AG04450 (cell line): ENCODE measurements at places on chromosomes 1 and 21.

DNA sequence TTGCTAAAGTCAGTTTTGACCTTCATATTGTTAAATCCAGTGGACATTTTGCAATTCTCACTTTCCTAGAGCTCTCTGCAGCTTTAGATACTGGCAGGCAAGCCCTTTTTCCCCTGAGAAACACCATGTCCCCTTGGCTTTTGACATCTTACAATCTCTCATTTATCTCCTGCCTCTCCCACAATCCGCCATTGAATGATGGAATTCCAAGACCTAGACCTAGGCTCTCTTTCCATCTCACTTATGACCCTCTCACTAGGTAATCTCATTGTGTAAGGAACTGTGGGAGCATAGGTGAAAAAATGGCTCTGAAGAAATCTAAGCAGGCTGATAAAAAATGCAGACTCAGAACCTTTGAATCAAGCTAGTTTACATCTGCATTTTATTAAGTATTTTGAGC is 2.0 kb downstream of the KYAT3 start:
- DNase-seq, result no peak

DNA sequence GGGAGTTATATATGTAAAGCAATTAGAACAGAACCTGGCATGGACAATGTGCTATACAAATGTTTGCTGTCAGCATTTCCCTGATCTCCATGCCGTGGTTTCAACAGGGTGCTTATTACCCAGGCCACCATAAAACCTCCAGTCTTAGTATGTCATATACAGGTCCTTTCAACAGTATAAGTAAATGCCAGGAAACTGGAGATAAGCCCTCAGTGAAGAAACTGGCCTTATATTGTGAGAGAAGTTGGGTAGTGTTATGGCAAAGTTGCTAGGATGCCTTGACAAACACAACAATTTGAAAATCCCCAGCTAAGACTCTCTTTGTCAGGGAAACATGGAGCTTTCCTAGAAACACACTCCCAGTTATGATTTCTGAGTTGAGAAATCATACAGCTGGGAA is 850.2 kb upstream of the ADAMTS5 start:
- no peak for DNase-seq

DNA sequence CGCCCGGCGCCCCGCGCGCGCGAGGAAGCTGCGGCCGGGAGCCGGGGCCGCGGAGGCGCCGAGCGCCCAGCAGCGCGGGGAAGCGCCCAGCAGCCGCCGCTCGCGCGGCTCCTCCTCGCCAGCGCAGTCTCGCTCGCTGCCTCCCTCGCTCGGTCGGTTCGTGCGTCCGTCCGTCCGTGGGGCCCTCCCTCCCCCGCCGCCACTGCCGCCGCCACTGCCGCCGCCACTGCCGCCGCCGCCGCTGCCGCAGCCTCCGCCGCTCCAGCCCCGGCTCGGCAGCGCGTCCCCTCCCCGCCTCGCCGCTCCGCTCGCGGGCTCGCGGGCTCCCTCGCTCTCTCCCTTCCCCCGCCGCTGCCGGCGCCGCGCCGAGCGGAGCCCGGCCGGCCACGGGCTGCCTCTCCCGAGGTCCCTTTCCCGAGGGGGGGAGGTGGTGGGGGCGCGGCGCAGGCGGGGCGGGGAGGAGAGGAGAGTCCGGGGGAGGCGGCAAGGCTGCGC is at the start of gene KCND3:
KCND3 (minus strand) TSS at position 138 of the 495 bp plus-strand sequence.
- no peak for DNase-seq

DNA sequence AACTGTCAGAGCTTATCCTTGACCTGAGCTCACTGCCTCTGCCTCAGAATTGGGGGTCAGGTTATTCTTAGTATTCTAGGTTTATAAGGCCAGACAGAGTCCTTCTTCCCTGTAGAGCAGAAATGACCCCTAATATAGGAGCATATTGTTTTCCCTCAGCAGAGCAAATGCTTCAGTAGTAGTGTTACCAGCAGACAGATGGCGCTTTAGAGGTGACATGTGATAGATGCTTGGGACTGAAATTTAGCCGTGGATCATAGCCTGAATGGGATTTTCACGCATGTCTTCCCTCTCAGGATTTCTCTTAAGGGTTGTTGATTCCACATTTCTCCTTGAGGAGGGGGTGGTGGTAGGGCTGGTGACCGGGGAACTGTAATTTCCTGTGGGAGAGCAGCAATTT is 24.5 kb downstream of the ADARB1 start:
- no peak for DNase-seq

DNA sequence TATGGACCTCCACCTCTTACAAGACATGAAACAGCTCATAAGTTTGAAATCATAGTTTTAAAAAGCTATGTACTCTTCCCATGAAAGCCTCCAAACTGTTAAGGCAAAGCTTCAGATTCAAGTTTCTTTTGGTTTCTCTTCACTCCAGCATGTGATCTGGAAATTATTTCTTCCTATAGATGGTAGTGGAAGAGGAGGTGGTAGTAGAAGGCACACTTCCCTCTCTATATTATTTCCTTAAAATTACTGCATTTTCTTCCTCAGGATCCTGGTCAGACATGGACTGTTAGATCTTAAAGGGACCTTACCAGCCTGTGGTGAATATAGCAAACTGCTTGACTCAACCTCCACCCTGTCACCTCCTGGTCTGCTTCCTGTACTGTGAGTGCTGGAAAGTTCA is 31.9 kb downstream of the NHLH2 start:
- DNase-seq, result no peak

GRCh38 chr1:4119516-4120220 is 219.6 kb upstream of the C1orf174 start:
- DNase-seq, result no peak

DNA sequence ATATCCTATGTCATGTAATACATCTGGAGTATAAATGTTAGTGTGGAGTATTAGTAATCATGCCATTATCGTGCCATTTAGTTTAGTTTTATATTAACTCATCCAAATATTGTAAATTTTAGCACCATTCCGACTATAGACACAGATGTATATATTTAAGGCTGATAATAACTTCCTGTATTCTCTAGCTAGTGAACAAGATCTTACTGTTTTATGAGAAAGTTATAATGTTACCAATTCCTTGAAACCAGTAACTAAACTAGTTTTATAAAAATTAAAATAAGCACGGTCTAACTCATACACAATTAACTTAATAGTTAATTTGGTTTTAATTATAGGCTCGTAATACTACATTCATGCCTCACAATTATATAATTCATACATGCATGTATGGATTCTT is 808.6 kb downstream of the USP25 start:
- DNase-seq, result no peak

GRCh38 chr1:41795205-41795762 is 123.4 kb downstream of the HIVEP3 start:
- no peak for DNase-seq

DNA sequence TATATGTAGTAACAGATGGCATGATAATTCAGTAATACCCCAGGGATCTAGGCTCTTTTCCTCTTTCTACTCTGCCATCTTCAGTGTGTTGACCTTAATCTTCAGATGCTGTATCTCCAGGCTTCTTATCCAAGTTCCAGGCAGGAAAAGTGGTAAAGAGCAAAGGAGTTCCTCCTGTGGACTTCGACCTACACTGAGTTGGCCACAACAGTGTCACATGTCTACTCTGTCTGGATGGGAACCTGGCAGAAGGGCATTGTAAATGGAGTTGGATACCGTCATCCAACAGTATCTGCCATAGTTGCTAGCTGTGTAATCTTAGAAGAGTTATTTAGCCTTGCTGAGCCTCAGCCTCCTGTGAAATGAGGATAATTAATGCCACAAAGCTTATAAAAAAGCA is 21.9 kb downstream of the IL23R start:
- DNase-seq, result no peak

- no peak for DNase-seq
Measured at GRCh38 chr1:231933711-231934626, 307.4 kb downstream of the DISC1 start.

DNA sequence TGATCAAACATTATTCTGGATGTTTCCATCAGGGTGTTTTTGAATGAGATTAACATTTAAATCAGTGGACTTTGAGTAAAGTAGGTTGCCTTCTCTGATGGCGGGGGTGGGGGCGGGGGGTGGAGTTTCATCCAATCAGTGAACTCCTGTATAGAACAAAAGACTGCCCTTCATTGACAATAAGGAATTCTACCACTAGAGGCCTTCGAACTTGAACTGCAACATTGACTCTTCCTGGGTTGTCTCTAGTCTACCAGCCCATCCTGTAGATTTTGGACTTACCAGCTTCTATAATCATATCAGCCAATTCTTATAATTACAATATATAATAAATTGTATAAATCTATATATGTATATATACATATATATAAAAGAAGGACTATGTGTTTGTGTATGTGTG is 520.4 kb upstream of the CXADR start:
- DNase-seq, result no peak

- DNase-seq, result no peak
Measured at GRCh38 chr21:35637431-35637830, 422.9 kb downstream of the SETD4 start.

DNA sequence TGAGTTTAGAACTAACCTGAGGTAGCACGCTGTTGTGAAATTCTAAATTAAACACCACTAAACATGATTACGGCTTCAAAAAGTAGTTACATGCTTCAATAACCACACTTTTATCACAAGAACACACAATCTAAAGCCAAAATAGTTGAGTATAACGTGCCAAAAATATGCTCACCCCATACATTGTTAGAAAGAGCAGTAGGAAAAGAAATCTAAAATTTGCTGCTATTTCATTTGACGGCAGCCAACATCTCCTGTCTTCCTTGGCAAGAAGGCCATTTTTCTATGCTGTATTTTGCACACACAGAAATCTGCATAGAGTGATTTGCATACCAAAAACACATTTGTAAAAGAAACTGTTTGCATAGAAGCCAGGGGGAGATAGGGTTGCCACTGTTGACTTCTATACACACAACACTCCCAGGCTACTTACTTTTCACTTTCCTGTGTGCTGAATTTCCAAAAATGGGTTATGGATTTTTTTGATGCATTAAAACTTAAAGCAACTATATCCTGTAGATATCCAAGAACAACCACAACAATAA is 42.9 kb upstream of the DMRTB1 start:
- DNase-seq, result no peak

GRCh38 chr21:45774291-45774690 is 130.8 kb downstream of the PCBP3 start:
- no peak for DNase-seq

- DNase-seq, result no peak
Measured at GRCh38 chr1:187734427-187734826, 905.7 kb downstream of the PLA2G4A start.

GRCh38 chr1:205047764-205048231 is 4.8 kb downstream of the CNTN2 start:
- no peak for DNase-seq

GRCh38 chr1:63813829-63814277 is 40.0 kb downstream of the ROR1 start:
- DNase-seq, result no peak

- DNase-seq, result no peak
Measured at GRCh38 chr1:58528518-58528917, 18.0 kb downstream of the OMA1 start.

- DNase-seq, result no peak
Measured at GRCh38 chr1:88350648-88351047, 333.4 kb upstream of the PKN2 start.

DNA sequence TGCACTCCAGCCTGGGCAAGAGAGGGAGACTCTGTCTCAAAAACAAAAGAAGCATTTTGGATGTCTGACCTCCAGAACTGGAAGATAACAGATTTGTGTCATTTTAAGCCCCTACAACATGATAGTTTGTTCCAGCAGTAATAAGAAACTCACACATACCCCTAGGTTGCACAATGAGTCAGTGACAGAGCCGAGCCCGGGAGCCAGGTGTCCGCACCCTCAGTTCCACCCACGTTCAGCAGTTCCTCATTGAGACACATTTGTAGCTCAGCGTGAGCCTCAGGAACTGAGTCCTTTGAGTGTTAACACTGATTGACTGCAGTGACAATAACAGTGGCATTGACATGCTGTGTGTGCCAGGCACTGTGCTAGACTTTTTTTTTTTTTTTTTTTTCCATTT is 19.8 kb downstream of the LRRC38 start:
- DNase-seq, result no peak

DNA sequence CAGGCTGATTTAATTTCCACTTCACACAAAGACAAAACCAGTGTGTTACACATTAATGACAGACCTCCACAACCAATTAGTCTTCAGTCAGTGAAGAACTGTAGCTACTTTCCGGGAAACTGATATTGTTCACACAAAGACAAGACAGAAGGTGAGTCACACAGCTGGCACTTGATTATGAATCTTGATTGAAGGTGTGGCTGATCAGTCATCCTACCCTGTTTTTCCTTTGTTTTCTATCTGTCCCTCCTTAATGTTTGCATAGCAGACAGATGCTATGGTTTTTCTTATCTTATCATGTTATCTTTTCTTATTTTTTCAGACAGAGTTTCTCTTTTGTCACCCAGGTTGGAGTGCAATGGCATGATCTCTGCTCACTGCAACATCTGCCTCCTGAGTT is 185.1 kb upstream of the GREM2 start:
- no peak for DNase-seq

GRCh38 chr1:92482665-92483609 is 3.8 kb downstream of the GFI1 start:
- no peak for DNase-seq

DNA sequence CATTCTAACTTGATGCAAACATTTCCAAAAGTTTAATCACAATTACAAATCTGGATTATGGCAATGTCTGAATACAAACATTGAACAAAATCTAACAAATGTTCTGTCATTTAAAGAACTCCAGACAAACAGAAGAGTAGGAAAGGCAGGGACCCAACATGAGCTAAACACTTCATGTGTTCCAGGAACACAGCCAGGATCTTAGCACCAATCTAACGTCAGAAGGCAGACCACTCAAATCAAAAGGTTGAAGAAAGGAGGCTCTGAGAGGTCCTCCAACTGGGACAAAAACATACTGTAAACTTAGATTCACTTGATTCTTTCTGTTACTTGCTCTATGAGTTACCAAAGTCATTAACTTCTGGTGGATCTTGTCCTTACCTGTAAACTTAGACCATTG is 374.0 kb downstream of the NEGR1 start:
- peak; percentile 7 for DNase-seq

GRCh38 chr1:165342587-165342986 is 13.9 kb downstream of the LMX1A start:
- DNase-seq, result no peak

DNA sequence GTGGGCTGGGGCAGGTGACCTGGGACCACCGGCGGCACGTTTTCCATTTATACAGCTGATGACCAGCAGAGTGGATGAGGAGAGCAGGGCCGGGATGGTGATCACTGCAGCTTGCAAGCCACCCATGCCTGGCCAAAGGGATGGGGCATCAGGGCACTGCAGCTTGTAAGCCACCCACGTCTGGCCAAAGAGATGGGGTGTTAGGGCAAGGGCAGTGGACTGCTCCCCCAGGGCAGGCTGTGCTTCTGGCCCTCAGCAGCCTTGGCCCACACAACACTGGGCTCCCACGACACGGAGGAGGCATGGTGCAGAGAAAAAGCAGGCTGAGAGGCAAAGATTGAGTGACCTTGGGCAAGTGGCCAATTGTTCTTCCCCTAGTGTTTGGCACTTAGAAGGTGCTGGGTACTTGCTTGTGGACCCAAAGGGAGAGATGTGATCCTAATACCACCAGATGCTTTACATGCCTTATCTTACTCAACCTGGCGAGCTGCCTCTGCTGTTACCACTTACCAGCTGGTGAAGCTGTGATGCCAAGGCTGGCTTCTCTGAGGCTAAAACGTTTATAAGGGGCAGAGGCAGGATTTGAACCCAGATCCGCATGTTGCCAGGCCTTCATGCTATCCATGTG is 48.3 kb downstream of the TRIM62 start:
- DNase-seq, result no peak

GRCh38 chr1:34331020-34331926 is 154.6 kb downstream of the C1orf94 start:
- DNase-seq, result no peak
